ENCODE measurements at places on chromosomes 12 and 14.

GRCh38 chr14:30873308-30874119 is 845 bp upstream of the COCH start:
- DNase-seq: no peak

- DNase-seq: peak; percentile 37
Measured at GRCh38 chr14:105059925-105060565, 5.2 kb downstream of the GPR132 start.

GRCh38 chr14:101186992-101187815 is 283.7 kb upstream of the RTL1 start:
- no peak for DNase-seq

- no peak for DNase-seq
Measured at GRCh38 chr12:120822832-120823503, 81.2 kb downstream of the SPPL3 start.

- DNase-seq: no peak
Measured at GRCh38 chr12:56348776-56349175, 10.1 kb downstream of the IL23A start.

DNA sequence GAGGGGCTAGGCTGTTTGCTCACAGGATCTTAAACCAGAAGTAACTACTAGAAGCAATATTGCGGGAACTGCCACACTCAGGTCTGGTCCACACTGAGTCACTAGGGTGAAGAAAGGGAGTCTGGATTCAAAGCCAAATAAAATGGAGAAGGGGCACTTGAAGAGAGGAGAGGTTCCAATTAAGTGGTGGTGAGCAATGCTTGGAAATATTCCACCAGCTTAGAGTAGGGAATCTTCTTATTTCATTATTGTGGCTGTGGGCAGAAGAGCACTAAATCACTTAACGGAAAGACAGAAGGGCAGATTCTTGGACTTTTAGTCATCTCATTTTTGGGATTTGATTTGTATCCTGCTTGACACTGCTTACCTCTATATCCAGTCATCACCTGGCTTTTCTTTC is 48.6 kb upstream of the PPP1R12A start:
- DNase-seq: no peak

GRCh38 chr12:93483151-93483807 is 16.0 kb downstream of the MRPL42 start:
- no peak for DNase-seq

GRCh38 chr14:55730592-55731310 is 150.7 kb downstream of the KTN1 start:
- DNase-seq: no peak

GRCh38 chr12:115571446-115571845 is 706.0 kb downstream of the MED13L start:
- no peak for DNase-seq

DNA sequence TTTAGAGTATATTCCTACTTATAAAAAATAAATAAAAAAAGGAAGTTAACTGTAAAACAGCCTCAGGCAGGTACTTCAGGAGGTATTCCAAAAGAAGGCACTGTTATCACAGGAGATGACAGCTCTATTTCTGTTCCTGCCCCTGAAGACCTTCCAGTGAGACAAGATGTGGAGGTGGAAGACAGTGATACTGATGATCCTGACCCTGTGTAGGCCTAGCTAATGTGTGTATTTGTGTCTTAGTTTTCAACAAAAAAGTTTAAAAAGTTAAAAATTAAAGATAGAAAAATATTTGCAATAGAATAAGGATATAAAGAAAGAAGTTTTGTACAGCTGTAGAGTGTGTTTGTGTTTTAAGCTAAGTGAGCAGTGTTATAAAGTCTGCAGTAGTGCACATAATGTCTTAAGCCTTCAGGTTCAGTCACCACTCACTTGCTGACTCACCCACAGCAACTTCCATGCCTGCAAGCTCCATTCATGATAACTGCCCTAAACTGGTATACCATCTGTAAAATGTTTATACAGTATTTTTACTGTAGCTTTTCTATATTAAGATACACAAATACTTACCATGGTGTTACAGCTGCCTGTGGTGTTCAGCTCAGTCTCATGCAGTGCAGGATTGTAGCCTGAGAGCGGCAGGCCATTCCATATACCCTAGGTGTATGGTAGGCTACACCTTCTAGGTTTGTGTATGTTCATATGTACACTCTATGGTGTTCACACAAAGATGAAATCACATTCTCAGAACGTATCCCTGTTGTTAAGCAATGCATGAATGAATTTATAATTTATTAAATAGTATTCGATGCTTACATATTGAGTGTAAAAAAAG is 121.1 kb downstream of the ANO6 start:
- DNase-seq: no peak

- DNase-seq: no peak
Measured at GRCh38 chr14:77140359-77141213, 1.0 kb downstream of the ZDHHC22 start.

DNA sequence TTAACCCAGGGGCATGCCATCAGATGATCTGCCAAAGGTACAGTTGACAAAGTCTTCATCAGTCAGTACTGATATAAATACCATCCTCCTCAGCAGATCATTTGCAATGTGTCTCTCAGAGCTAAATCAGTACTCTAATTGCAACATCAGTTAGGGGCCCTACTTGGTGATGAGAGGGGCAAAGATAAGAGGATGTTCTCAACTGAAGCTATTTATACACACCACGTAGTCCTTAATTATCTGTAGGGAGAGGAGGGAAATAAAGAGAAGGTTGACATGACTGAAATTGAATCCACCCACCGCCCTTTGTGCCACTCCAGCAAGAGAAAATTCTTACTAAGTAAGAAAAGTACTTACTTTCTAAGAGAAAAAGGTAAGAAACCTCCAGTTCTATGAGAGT is 157.8 kb upstream of the NUDT4 start:
- no peak for DNase-seq

DNA sequence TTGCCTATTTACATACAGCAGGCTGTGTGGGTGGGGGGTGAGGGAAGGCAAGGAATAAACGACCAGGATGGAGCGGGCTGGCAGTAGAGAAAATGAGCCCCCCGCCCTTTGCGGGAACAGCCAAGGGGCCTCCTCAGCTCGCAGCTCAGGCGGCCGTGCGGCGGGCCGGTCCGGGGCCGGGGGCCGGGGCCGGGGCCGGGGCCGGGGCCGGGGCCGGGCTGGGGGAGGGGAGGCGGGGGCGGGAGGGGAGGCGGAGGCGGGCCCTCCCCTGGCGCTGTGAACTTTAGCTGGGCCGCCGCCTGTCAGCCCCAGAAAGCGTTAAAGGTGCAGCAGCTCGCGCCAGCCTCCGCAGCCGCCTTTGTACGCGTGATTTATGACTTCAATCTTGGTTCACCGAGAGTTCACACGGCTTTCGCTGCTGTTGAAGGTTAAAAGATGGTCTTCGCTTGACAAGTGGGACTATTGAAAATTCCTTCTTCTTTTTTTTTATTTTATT is 28.8 kb downstream of the HOXC4 start:
- peak; percentile 36 for DNase-seq

DNA sequence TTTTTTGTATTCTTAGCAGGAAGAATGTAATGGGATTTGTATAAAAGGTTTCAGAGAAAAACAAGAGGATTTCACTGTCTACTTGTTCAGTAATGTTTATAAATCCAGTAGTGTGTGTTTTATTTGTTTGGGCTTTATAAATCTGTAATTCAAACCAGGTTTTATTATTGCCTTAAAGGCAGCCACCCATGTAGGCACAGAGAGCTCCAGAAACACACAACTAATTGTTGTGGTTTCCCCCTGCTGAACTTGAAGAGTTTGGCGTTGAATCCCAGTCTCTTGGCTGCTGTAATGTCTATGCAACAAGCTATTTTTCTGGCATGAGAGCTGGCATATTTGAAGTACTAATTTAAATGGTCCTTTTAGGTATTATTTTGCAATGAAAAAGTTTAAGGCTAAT is 63.4 kb upstream of the SLCO1C1 start:
- no peak for DNase-seq

DNA sequence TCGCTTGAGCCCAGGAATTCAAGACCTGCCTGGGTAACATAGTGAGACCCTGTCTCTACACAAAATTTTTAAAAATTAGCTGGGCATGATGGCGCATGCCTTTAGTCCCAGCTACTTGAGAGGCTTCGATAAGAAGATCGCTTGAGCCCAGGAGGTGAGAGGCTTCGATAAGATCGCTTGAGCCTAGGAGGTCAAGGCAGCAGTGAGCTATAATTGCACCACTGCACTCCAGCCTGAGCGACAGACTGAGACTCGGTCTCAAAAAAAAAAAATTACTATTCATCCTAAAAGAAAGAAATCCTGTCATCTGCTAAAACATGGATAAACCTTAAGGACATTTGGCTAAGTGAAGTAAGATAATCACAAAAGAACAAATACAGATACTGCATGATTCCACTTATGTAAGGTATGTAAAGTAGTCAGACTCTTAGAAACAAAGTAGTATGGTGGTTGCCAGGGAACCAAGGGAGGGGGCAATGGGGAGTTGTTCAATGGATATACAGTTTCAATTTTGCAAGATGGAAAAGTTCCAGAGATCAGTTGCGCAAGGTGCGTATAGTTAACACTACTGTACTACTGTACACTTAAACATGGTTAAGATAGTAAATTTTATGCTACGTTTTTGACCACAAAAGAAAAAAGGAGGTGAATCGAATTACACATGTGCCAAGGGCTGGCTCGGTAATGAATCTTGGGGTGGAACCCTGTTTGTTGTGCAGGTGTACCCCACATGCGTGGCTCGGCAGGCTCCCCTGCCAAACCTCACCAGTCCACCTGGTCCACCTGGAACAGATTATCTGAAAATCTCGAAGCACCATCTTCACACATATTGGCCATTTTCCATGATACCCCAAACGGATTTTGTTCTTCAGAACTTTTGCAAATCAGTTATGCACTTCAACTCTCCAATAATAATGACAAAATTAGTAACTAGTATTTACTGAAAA is 18.3 kb upstream of the ATP2A2 start:
- no peak for DNase-seq

DNA sequence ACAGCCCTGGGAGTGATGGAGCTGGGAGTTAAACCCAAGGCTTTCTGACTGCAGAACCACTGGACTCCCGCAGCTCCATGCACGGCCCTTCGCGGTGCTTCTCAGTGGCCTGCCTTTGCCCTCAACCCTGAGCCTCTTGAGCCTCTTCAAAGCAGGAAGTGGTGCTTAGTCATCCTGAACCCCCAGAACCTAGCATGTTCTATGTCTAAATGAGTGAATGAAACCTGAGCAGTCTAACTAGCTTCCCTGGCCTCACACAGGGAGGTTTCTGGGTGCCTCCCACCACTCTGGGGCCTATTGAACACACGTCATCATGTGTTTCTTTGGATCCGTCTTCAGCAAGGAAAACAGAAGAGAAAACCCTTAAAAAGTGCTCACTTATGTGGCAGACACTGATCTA is 117.9 kb upstream of the SFSWAP start:
- peak; percentile 43 for DNase-seq

- DNase-seq: no peak
Measured at GRCh38 chr14:71554959-71555612, 377.1 kb upstream of the RGS6 start.

GRCh38 chr12:76586764-76587395 is 27.3 kb upstream of the OSBPL8 start:
- DNase-seq: no peak

DNA sequence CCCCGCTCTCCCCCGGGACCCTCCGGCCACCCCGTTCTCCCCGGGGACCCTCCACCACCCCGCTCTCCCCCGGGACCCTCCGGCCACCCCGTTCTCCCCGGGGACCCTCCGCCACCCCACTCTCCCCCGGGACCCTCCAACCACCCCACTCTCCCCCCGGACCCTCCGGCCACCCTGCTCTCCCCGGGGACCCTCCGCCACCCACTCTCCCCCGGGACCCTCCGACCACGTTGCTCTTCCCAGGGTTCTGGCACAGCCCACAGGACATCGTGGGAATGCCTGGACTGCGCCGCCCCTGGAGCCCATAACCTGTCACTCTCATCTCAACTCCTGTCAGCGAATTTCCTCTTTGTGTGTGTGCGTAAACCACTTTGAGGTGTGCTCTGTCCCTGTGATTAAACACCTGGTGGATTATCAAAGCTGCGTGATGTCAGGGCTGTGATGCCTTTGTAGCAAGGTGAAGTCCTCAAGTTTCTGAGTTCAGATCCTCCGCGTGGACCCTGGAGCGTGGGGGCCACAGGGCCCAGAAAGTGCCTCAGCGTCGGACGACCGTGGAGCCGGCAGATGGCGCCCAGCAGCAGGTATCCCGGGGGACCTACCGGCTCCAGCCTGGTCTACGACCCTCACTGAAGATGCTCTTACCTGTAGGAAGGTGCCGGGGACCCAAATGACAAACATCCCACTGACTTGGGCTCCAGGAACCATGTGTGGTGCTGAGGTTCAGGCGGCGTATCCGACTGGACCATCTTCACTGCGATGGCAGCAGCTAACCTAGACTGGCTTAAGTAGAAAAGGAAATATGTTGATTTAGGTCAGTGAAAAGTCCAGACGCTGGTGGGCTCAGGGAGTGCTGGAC is 63.2 kb upstream of the GALNT9 start:
- no peak for DNase-seq

- no peak for DNase-seq
Measured at GRCh38 chr14:65920996-65921395, 508.5 kb downstream of the FUT8 start.

GRCh38 chr12:57547288-57548012 is 458 bp upstream of the DCTN2 start:
- no peak for DNase-seq

GRCh38 chr12:59472273-59472672 is 123.6 kb upstream of the SLC16A7 start:
- no peak for DNase-seq

- no peak for DNase-seq
Measured at GRCh38 chr12:43842259-43842658, 6.4 kb downstream of the TMEM117 start.

DNA sequence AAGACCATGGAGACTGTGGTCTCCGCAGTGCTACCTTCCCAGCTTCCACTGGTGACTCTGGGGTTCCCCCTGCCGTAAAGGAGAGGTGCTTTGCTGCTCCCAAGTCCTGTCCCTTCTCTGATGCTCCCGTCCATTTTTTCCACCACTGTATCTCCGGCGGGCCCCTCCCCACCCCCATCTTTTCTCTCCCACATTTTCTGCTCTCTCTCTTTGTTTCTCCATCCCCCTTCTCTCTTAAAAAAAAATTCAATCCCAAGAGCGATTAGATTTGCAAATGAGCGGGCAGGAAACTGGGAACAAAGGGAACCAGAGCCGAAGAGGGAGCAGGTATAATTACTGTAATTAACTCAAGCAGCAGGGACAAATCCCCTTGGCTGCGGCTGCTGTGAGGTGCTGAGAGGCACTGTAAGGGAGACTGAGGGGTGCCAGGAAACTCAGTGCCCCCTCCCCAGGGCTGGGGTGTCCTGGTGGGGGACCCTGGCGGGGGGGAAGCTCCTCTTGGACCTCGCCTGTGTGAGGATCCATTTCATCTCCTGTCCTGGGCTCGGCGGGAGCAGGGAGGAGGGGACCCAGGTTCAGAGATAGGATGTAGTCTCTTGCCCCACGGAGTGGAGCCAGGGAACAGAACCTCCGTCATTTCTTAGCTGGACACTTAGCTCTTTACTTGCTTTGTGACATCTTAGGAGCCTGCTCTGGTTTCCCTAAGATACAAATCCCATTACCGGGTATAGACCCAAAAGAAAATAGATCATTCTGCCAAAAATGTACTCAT is 140.4 kb upstream of the NRXN3 start:
- DNase-seq: no peak

DNA sequence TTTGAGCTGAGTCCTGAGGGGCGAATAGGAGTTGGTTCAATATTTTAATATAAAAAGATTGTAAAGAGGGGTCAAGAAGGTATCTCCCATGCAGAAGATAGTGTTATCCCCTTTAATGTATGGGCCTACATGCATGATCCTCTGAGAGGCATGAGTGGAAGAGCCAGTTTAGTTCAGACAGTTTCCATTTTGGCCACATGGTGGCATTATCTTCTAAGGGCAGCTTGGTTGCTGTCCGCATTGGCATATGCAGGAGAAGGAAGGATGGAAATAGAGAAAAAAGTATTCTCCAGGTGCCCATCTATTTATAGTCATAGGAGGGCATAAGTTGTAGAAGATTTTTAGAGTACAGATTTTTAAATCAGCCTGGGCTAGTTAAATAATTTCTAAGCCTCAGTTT is 5.4 kb downstream of the SAMD4A start:
- DNase-seq: no peak

All from activated CD4-positive, alpha-beta T cell treated with anti-CD3 and anti-CD28 coated beads, Interleukin-2, amount 50 U/mL, for 48 hours (primary cell).